ENCODE measurements at places on chromosomes 5 and 9.

DNA sequence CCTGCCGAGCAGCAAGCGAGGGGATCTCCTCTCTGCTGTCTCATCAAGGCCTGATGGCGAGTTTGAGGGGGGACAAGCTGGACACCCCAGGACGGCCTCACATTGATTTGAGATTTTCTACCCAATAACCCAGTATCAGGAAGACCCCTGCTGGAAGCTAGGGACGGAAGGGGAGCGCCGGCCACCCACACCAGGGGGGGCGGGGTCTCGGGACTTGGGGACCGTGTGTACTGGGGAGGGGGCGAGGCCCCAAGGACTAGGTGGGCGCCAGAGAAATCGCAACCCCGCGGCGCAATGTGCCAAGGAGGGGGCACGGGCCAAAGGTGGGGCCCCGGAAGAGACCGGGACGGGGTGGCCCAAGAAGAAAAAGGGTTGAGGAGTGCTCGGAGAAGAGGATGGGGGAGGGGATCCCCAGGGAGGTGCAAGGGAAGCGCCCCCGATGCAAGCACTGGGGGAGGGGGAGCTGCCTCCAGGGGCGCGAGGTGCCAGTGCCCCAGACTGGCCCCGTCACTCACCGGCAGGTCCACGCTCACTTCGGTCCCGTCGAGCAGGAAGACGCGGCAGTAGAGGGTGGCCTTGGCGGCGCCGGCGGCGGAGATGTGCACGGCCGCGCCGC lies 1.1 kb downstream of the EPB41L4B start:
- DNase-seq: no peak

DNA sequence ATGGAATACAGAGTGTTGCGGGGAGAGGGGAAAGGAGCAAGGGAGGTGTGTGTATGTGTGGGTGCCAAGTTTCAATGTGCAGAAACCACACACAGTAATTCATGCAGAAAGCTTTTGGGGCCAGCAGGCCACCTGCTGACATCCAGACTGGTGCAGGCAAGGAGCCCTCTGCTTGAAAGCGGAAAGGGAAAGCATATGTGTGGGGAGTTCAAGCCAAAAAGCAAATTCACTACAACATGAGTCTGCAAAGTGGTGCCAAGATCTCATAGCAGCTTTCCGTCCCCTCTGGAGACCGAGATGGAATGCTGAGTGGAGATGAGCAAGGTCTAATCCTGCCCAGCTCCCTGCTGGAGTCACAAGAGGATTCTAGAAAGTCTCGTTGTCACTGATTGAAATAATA lies 159.7 kb upstream of the VLDLR start:
- peak; percentile 72 for DNase-seq

DNA sequence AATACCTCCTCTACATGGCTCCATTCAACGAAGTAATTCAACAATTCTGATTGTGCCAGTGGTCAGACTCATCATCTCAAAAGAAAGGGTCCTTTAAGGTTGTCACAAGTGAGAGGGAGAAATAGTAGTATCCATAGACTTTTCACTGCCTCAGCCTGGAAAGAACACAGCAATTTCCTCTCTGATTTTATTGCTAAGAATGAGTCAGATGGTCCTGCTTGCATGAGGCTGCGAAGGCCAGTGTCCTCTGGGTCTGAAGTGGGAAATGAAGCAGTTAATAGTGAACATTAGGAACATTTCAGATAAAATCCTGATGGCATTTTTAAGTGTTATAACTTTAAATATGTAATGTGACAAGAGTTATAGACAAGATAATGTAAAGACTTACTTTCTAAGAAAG lies 979.0 kb downstream of the EFNA5 start:
- DNase-seq: no peak

GRCh38 chr5:7676455-7676854 lies 174.5 kb downstream of the CFAP90 start:
- DNase-seq: no peak

GRCh38 chr5:172010278-172010677 lies 3.8 kb upstream of the FBXW11 start:
- DNase-seq: peak; percentile 17

DNA sequence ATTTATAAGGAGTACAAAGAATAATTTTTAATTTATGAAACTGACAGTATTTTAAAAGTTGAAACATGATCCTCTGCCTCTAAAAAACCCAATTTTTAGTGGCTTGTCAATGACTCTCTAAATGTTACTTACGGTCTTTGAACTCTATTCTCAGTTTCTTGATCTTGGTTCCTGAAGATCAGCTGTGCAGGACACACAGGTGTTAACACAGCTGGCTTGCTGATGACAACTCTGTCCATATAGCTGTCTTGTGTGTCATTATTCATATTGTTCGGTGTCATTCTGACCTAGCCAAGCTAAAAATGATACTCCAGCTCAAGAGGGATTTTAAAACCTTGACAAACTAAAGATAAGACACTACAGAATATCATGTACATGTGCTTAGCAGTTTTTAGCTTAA lies 314.5 kb downstream of the CCDC171 start:
- no peak for DNase-seq

- peak; percentile 56 for DNase-seq
These were observed 178.0 kb downstream of the YIPF5 start for GRCh38 chr5:143992496-143992895.

- no peak for DNase-seq
These were observed 120.6 kb upstream of the STC2 start for GRCh38 chr5:173448856-173449255.

DNA sequence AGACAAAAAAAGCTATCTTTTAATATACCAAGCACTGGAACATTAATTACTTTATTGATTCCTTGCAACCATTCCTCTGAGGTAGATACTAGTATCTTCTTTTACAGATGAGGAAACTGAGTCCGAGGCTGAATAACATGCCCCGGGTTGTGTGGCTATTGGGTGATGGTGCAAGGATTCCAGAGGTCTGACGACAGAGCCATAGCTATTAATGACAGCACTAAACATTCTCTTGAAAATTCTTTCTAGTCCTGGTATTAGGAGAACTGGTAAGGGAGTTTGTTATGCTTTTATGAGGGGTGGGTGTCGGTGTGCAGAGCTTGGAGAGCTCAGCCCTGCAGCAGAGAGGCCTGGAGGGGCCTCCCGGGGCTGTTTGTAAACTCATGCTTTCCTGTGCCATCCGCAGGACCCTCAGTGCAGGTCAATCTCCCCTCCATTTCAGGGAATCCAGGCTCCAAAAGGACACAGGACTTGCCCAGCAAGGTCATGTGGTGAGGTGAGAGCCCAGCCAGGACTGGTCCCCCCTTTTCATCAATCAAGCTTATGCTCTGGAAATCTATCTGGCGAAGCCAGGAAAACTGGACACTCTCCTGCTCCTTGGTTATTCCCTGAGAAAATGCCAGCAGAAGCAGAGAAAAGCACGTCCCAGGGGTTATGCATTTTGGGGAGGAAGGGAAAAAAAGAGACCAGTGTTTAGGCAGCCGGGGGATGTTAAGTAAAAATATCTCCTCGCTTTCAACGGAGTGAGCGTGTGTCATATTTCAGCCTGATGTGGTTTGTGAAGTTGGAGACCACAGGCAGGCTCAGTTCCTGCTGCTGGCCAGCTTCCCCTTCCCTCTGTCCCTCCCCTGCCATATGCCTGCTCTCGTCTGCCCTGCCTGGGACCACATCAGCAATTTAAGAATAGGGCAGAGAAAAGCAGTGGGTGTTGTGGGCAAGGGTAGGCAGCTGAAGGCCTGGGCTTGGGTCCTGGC lies 3.7 kb downstream of the GSN start:
- peak; percentile 69 for DNase-seq

DNA sequence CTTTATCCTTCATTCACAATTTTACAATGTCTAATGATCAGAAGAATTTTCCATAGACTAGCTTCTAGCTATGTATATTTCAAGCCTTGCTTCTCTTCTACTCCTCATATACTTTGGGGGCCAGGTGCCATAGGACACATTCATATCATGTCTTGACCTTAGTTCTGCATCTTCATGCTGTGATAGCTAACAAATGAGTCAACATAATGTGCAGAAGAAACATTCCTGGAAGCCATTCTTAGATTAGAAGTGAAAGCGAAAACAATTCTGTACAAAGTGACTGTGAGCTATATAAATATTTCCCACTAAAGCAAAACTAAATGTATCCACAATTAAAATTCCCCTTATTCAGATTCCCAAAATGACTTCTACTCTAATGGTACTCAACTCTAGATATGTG lies 320.2 kb upstream of the NREP start:
- DNase-seq: no peak

Measured in hindlimb muscle (tissue), 1 donor.